Cardiac fibroblast (primary cell): ENCODE measurements at places on chromosomes 6 and 20.

- peak; percentile 24 for DNase-seq
These were observed 495.5 kb upstream of the MAP3K7 start for GRCh38 chr6:91082311-91082832.

- DNase-seq: no peak
These were observed 20.0 kb downstream of the GABRR1 start for GRCh38 chr6:89197141-89197540.

- DNase-seq: no peak
These were observed 59.2 kb upstream of the SLC32A1 start for GRCh38 chr20:38665094-38665493.

DNA sequence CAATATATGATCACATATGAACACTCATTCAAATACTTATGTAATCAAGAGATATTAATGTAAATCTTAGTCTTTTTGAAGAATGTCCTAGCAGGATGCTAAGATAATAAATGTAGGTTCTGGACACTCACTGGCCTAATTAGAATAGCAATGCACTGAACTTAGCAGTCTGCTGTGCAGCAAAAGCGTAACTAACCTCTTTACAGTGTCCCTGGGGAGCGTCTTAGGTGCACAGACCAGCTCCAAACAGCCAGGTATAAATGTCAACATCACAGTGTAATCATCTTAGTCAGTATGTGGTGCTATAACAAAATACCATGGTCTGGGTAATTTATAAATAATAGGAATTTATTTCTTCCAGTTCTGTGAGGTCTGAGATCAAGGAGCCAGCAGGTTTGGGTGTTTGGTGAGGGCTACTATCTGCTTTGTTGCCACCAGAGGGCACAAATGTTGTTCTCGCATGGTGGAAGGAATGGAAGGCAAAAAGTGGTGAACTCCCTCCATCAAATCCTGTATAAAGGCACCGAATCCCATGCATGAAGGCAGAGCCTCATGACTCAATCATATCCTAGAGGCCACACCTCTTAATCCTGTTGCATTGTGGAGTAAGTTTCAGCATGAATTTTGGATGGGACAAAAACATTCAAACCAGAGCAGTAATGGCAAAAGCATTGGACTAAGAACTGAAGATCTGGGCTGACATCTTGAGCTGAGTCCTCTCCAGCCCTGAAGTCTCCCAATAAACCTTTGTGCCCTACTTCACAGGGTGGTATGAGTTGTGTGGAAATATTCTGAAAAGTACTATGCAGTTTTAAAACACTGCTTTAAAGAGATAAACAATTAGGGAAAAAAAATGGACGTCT lies 41.8 kb upstream of the FOXO3 start:
- DNase-seq: peak; percentile 51

GRCh38 chr6:6680526-6680925 lies 92.0 kb downstream of the LY86 start:
- no peak for DNase-seq

DNA sequence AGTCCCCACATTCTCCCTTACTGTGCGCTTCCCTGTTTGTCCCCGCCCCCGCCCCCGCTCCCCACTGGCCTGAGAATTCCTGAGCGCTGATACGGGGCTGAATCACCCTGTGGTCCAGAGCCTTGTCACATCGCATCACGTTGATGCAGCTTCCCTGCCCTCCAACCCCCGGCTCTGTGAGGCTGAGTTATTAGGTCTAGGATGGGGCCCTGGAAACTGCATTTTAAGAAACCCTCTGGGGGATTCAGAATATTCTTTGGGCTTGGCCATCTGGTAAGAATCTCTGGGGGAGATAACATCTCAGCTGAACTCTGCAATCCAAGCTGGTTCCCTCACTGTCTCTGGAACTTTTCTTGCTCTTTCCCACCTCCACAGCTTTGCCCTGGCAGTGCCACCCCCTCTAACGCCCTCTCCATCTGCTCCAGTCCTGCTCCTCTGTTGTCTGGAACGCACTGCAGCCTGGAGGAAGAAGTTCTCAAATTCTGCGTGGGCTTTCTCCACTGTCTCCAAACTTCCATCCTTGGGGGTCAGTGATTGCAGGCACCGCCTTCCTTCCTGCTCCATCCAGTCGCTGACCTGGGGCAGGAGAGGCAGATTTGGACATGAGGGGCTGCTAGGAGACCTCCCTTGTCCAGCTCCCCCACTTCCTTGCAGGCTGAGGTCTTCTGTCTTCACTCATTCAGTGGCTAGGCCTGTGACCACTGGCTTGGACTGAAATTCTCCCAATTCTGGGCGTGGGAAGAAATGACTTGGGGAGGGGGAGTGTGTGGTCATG lies 42.6 kb downstream of the KIAA1755 start:
- peak; percentile 89 for DNase-seq

- no peak for DNase-seq
These were observed 8.6 kb upstream of the CLIC5 start for GRCh38 chr6:46024124-46024769.

GRCh38 chr6:93785694-93786030 lies 366.3 kb upstream of the EPHA7 start:
- no peak for DNase-seq

DNA sequence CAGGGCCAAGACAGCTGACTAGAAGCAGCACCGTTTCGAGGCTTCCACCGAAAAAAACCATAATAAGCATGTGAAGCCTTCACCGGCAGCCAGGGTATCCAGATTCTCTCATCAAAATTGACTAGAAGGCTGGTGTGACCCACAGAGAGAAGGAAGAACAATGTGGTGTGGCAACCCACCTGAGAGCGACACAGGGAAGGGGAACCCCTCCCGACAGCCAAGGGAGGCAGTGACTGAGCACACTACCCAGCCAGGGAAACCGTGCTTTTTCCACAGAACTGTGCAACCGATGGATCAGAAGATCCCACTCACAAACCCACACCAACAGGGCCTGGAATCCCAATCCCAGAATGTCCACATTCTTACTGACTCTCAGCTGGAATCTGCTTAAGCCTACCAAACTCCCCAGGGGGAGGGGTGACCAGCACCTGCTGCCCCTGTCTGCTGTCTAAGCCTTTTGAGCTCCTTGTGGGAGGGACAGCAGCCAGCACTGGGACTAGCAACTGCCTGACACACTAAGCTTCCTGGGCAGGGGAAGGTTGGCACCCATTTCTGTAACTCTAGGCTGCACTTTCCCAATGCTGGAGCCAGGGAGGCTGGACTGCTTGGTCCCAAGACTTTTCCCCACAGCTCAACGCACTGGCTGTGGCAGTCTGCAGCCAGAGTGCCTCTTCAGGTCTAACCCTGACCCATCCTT lies 231.9 kb upstream of the FAM83B start:
- DNase-seq: no peak

GRCh38 chr6:98574984-98575383 lies 259.4 kb upstream of the POU3F2 start:
- no peak for DNase-seq

GRCh38 chr20:55761100-55761499 lies 244.2 kb downstream of the CBLN4 start:
- DNase-seq: no peak

- no peak for DNase-seq
These were observed 229.3 kb downstream of the CLIC5 start for GRCh38 chr6:45786355-45786781.

GRCh38 chr6:1164600-1164999 lies 147.3 kb upstream of the FOXQ1 start:
- no peak for DNase-seq

GRCh38 chr20:51132279-51132678 lies 109.4 kb upstream of the KCNG1 start:
- peak; percentile 23 for DNase-seq

- peak; percentile 90 for DNase-seq
These were observed 335.2 kb downstream of the SYNE1 start for GRCh38 chr6:152301765-152302568.

- DNase-seq: no peak
These were observed 80.9 kb downstream of the UBE3D start for GRCh38 chr6:82984720-82985119.

- no peak for DNase-seq
These were observed 72.8 kb upstream of the SPTLC3 start for GRCh38 chr20:12936020-12936419.

DNA sequence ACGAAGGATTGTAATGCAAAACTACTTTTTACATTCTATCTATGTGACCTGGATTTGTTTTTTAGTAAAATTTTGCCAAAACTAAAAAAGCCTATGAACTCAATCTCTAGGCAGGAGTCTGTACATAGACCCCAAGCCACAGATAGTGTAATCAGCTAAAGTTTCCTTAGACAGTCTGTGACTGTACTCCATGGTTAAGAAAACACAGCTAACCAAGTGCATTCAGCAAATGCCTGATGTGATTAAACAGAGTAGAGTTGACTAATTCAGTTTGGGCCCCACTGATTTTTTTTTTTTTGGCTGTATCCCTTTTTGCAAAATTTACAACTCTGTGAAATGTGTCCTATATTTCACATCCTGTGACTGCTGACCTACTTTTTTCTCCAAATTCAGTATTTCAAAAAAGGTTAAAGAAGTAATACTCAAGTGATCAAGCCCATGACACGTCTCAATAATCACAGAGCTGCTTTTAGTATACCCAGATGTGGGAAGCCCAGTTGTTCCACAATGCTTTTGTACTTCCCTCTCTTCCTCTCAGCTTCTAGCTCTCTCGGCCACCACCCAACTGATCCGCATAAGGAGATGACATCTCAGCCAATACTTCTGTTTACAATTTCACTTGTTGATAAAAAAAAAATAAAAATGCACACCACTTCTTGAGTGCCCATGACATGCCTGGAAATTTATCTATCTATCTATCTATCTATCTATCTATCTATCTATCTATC lies 108.8 kb upstream of the TBX18 start:
- peak; percentile 61 for DNase-seq

DNA sequence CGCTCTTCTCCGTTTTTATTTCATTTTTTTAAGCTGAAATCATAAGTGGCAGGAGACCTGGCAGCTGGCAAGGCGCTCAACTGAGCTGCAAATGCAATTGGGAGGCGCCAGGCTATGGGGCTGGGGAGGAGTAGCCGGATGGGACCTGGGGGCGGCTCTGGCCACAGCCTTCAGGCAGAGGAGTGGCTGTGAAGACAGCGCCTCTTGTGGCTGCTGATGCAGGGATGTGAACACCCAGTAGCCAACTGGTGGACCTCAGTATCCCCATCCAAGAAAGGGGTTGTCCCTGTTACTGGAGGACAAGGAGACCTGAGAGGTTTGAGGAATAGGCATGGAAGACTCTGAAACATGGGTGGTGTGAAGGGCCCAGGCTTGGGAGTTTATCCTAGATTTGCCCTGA lies 12.6 kb downstream of the KCNK17 start:
- DNase-seq: peak; percentile 7

DNA sequence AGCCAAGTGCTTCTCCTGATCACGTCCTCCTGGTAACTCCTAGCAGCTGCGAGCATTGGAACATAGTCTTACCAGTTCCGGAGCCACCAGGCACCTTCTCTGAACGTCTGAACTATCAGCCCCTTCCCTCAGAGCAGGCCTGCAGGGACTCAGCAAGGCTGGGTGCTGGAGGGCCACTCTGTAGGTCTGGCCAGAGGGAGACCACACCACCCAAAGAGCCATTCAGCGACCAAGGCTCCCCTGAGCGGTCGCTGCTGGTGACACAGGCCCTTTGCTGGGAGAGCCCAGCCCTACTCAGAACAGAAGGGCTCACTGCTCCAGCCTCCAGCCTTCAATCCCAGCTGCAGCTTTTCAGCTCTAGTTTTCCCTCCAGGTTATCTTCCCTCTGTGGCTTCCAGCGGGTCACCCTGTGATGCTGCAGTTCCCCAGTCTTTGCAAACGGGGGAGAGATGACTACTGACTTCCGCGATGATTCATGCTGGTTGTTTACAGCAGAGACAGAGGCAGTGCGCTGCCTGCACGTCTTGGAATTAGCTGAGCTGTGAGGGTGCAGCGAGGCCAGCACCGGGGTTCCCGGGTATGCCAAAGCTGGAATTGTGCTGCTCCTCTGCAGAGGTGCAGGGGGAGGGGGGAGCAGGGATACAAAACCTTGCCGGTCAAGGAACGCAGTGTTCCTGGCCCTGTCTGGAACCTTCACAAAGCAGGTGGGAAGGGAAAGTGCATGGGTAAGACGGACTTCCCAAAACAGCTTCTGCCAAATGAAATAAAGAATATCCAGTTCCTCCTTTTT lies 161.4 kb downstream of the LY86 start:
- peak; percentile 77 for DNase-seq

GRCh38 chr6:139711804-139712585 lies 337.5 kb upstream of the CITED2 start:
- DNase-seq: peak; percentile 36

DNA sequence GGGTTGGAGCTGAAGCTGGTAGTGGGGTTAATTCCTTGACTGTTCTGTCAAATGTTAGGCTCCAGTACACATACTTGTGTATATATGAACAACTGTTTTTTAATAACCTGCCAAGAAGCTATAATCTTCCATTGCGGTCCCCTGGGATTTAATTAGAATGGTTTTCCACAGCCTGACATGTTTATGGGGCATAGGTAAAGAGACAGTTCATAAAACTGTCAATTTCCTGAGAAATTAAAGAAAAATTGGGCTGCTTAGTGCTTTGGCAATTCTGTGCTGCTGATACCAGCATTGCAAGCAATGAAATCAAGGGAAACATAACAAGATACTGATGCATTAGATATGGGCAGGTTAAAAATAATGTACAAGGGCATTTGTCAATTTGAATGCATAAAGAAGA lies 314.1 kb upstream of the SLC35B3 start:
- no peak for DNase-seq

GRCh38 chr6:5645328-5646290 lies 361.1 kb downstream of the NRN1 start:
- DNase-seq: no peak

DNA sequence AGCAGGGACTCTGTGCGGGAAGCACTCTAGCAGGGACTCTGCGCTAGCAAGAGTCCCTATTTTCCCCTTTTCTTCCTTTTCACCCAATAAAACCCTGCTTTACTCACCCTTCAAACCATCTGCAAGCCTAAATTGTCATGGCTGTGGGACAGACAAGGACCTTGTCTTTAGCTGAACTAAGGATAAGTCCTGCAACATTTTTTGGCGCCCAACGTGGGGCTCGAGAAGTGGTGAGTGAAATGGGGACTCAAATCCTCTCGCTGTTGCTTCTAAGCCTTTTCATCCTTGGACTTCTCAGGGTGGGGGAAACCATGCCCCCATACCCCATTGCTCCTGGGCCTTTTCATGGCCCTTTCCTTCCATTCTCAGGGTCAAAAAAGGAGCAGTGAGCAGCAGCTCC lies 46.4 kb downstream of the IMPG1 start:
- peak; percentile 10 for DNase-seq

DNA sequence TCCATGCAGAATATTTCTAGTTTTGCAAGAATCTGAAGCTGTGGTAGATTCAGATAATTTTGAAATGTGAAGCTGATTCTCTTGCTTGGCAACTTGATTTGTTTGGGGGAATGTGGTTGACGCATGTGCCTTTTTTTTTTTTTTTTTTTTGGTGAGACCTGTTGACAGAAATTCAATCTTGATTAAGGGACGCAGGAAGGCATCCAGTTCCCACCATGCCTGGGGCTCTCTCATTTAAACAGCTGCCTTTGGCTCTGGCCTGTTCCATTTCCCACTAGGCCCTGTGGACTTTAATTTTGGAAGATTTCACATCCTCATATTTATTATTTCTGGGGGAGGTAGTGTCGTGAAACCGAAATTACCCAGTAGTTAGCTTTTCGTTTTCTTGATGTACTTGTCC lies 8.6 kb downstream of the TPX2 start:
- no peak for DNase-seq

GRCh38 chr6:146990821-146991798 lies 213.1 kb upstream of the STXBP5 start:
- DNase-seq: peak; percentile 90
